Fibroblast of the aortic adventitia (primary cell): ENCODE measurements at places on chromosomes 11 and 22. TPM values are rescaled to one million over a fixed set of nuclear protein-coding genes. Genes with fewer than 3 reads are reported as not detected.

LIF gene
- total RNA-seq = 0.57 and 6.2 TPM in 2 replicates

TMEM151A gene
- 0.27 and 0.41 TPM in 2 replicates for total RNA-seq

SF3B2 gene
- total RNA-seq = 158 and 255 TPM in 2 replicates

CTSF gene
- 35.0 and 47.1 TPM in 2 replicates for total RNA-seq

DDX25 gene
- total RNA-seq = under 0.01 TPM in 1 of 2 replicates, not detected in the other

CCDC116 gene
- total RNA-seq = 0.18 and 0.25 TPM in 2 replicates

OR51Q1 gene
- total RNA-seq = not detected in 2 replicates

SLC22A12 gene
- not detected in 2 replicates for total RNA-seq

RASGRP2 gene
- total RNA-seq = 0.25 TPM in 1 of 2 replicates, not detected in the other

BAIAP2L2 gene
- total RNA-seq = 3.2 and 6.0 TPM in 2 replicates

GTSE1 gene
- 1.3 and 13.4 TPM in 2 replicates for total RNA-seq

THY1 gene
- total RNA-seq = 96.6 and 164 TPM in 2 replicates

RFPL3 gene
- total RNA-seq = not detected in 2 replicates

KRTAP5-2 gene
- total RNA-seq = not detected in 2 replicates

MPEG1 gene
- total RNA-seq = not detected in 2 replicates

KRTAP5-11 gene
- total RNA-seq = not detected in 2 replicates

FDX1 gene
- 10.1 and 10.8 TPM in 2 replicates for total RNA-seq

KREMEN1 gene
- total RNA-seq = 2.5 and 5.7 TPM in 2 replicates

EHD1 gene
- total RNA-seq = 68.1 and 113 TPM in 2 replicates

KDM4E gene
- total RNA-seq = not detected in 2 replicates

ACAD8 gene
- total RNA-seq = 15.2 and 17.3 TPM in 2 replicates

PAX6 gene
- 0.63 TPM in 1 of 2 replicates, not detected in the other for total RNA-seq

DEFB131B gene
- total RNA-seq = not detected in 2 replicates

BRSK2 gene
- total RNA-seq = 0.36 TPM in 1 of 2 replicates, not detected in the other

SLC5A1 gene
- total RNA-seq = under 0.01 and 0.25 TPM in 2 replicates

PRRG4 gene
- 0.36 and 0.49 TPM in 2 replicates for total RNA-seq

FAM181B gene
- total RNA-seq = 0.25 TPM in 1 of 2 replicates, not detected in the other

SMPD1 gene
- total RNA-seq = 44.8 and 63.9 TPM in 2 replicates

DDI1 gene
- total RNA-seq = not detected in 2 replicates

SEPTIN3 gene
- 0.65 TPM in 1 of 2 replicates, not detected in the other for total RNA-seq

CCDC89 gene
- total RNA-seq = 4.2 and 7.9 TPM in 2 replicates

LDHAL6A gene
- total RNA-seq = not detected in 2 replicates

MMP27 gene
- 0.18 TPM in 1 of 2 replicates, not detected in the other for total RNA-seq

APOBEC3B gene
- 0.90 and 6.8 TPM in 2 replicates for total RNA-seq

OTOG gene
- total RNA-seq = not detected in 2 replicates

NAV2 gene
- 6.5 and 44.6 TPM in 2 replicates for total RNA-seq

CHST1 gene
- total RNA-seq = 0.09 and 0.82 TPM in 2 replicates

HIKESHI gene
- total RNA-seq = 16.8 and 92.2 TPM in 2 replicates
